Stimulated activated CD8-positive, alpha-beta memory T cell treated with anti-CD3 and anti-CD28 coated beads, Interleukin-7, amount 100 ng/mL, for 48 hours (primary cell): ENCODE measurements at places on chromosomes 12 and 14.

- no peak for DNase-seq
These were observed 28.9 kb downstream of the ESR2 start for GRCh38 chr14:64265222-64265621.

- DNase-seq = no peak
These were observed 43.9 kb upstream of the PCED1B start for GRCh38 chr12:47035484-47035883.

DNA sequence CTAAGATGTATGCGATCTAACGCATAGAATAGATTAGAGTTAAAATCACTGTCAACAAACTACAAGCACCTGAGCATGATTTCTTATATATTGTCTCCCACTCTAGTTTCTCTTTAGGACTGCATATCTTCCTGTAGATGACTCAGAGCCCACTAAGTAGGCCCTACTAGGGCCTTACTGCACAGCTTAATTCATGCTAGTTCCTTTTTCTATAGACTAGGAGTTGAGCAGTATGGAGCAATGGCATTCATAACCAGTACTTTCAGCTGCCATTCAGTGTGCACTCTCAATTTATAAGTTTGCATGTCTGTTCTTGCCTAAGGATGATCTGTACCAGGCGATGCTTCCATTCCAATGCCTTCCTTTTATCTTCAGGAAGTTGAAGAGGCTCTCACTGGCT is 103.5 kb downstream of the METTL25 start:
- DNase-seq = no peak

GRCh38 chr12:110039085-110039807 is 9.1 kb downstream of the C12orf76 start:
- no peak for DNase-seq

GRCh38 chr14:22549981-22550673 is 38.9 kb downstream of the DAD1 start:
- DNase-seq = peak; percentile 82

- DNase-seq = no peak
These were observed 51.3 kb downstream of the AMN start for GRCh38 chr14:102973706-102974285.

DNA sequence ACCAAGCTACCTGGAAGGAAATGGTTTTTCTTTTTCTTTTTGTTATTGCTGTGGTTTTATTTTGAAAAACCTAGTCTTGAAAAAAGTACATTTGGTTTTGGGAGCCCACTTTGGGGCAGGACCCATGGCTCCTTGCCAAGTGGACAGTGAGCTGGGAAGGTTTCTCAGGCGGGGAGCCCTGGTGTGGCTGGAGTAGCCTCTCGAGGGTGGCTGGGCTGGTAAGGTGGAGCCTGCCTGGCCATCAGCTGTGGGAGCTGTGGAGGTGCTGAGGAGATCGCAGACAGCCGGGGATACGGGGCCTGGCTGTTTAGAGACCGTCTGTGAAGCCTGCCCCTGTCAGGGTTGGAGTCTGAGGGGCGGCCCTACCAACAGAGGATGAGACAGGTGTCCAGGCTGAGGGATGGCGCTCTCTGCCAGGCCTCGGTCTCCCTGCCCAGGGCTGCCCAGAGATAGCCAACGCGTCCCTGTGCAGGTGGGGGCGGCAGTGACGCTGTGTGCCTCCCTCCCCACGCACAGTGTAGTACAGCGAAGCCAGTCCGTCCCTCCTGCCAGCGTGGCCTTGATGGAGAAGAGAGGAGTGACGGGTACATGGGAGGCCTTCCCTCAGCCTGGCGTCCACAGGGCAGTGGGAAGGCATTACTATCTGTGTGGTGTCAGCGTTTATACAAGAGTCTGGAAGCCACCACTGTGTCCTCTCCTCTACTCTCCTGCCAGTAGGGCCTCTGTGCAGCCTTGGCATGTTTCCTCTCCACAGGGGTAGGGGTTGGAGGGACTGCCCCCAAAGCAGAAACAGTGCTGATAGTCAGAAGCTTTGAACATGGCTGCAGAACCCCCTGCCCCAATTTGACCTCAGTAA is 5.9 kb downstream of the RIN3 start:
- DNase-seq = no peak
